Cortex of kidney (tissue), 1 donor: ENCODE measurements at places on chromosomes 7 and 10.

DNA sequence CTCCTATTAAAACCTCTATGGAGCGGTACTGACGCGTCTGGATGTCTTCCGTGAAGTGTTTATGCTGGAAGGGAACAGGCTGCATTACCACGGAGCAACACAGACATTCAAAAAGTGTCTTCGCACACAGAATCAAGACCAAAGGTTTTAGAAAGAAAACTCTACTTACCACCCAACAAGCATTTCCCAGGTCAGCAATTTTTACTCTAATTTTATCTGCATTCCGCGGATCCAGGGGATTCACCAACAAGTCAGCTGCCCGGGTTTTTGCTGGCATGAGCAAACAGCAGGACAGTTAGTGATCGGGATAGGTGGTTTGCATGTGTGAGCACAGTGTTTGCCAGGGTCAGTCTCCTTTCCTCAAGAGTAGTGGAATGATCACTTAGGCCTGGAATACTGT lies 118.8 kb downstream of the KMT2E start:
- no peak for DNase-seq

DNA sequence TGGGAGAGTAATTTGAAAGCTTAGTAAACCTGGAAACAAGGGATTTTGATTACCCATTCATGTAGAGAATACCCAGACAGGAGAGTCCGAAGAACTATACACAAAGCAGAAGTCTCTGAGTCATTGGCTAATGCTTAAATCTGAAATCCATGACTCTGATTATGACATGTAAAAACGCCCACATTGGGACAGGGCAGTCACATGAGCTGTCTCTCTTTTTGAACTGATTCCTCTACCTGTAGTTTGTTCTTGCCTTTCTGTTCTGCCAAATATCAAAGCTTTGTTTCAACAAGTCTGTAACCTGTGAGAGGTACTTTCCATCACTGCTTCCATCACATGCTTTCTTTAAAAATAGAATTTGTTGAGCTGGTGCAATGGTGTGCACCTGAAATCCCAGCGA lies 4.3 kb upstream of the GPNMB start:
- no peak for DNase-seq

- no peak for DNase-seq
Measured at GRCh38 chr7:79877874-79878465, 256.7 kb upstream of the GNAI1 start.

DNA sequence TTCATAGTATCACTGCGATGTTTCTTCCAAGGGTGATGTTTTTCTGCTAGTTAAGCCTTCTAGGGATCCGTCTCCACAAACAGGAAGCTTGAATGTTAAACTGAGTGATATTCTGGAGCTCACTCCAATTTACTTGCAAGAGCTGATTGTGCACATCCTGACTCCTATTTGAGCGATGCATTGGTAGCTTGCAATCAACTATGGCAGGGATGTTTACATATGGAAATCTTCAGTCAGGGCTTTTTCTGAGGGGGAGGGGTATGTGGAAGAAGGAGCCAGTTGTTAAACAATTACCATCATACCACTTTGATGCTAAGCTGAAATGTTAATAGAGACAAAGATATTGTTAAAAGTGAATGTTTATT lies 43.2 kb upstream of the NXPH1 start:
- DNase-seq, result no peak

DNA sequence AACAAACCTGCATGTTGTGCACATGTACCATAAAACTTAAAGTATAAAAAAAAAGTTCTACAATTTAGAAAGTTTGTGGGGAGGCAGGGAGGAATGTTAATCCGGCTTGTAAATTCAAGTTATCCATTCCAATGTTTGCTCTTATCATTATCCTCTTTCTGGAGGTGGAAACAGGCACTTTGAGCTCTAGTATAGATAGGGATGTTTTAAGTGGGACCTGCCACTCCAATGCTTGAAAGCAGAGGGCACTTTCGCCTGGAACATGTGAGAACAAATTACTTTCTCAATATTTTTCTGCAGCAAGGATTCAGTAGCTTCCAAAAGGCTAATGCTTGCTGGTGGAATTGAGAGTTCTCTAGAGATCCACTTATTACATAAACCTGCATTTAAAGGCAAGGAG lies 45.6 kb downstream of the FEZF1 start:
- DNase-seq, result no peak

GRCh38 chr7:122790591-122790990 lies 87.9 kb upstream of the RNF148 start:
- no peak for DNase-seq

DNA sequence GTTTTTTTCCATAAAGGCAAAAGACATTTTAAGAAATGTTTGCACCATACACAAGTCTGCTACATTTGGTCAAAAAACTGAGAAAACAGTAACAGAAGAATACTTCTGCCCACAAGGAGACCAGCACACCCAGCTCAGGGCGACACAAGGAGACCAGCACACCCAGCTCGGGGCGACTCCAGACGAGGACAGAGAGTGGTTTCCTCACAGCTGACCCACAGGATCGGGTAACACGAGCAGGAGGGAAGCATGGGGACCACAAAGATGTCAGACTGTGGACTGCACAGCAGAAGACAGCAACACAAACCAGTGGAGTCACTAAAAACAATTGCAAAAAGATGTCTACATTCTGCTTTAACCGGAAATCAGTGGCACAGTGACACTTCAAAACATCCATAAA lies 237.6 kb downstream of the DIP2C start:
- no peak for DNase-seq

DNA sequence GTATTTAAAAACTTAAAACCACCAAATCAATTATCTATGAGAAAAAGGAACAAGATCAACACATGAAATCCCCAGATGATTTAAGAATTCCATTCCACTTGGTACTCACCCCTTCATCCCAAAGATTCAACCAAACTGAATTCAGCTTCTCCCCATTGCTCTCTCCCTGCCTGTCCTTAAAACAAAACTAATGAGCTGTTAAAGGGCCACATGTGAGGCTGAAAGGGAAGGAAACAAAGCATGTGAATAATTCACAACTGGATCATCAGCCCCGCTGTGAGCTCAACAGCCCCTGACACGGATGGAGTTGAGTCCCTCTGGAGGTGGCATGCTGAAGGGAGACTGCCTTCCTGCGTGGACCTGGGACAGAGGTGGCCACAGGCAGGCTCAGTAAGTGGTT lies 32.9 kb downstream of the VOPP1 start:
- no peak for DNase-seq

- no peak for DNase-seq
Measured at GRCh38 chr10:130748409-130749057, 563.0 kb downstream of the TCERG1L start.

- no peak for DNase-seq
Measured at GRCh38 chr10:28256776-28257175, 46.1 kb downstream of the MPP7 start.

- DNase-seq, result no peak
Measured at GRCh38 chr10:73910764-73911552, at the start of gene PLAU. PLAU (plus strand) TSS chr10:73911132; CDS start chr10:73911556, 424 bp downstream.

GRCh38 chr7:36034020-36034419 lies 119.0 kb upstream of the EEPD1 start:
- DNase-seq, result no peak

DNA sequence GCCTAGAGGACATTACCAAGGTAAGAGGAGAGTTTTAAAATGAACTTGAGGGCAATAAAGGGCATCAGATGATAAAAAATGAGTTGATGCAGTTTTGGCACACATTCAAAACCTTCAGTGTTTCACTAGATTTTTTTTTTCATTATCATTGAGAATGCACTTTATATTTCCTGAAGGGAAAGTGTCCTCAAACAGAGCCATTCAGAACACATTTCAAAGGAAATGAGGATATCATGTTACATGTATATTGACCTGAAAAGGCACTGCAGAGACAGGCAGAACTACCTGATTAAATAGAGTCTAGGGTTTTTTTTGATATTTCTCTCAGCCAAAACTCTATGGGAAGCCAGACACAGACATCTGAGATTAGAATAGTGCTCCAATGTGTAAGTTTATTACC lies 454.0 kb downstream of the NEBL start:
- DNase-seq, result no peak

- DNase-seq, result no peak
Measured at GRCh38 chr7:31933481-31933880, 136.7 kb downstream of the PDE1C start.

GRCh38 chr10:8065651-8066050 lies 11.2 kb downstream of the GATA3 start:
- no peak for DNase-seq

DNA sequence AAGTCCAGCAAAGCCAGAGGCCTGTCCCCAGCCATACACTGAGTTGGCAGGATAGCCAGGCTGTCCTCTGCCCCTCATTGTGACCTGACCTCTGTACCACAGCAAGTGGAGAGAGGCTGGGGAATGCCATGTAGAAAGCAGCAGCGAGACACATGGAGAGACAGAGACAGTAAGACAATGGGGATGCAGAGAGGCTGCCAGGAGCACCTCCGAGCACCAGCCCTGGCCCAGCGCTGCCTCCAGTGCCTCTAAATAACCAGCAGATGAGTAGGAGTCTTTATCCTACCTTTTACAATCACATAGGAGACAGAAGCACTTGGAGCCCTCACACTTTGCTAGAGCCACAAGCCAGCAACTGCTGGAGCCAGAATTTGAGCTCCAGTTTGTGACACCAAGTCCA lies 8.1 kb downstream of the GDF2 start:
- DNase-seq, result no peak

DNA sequence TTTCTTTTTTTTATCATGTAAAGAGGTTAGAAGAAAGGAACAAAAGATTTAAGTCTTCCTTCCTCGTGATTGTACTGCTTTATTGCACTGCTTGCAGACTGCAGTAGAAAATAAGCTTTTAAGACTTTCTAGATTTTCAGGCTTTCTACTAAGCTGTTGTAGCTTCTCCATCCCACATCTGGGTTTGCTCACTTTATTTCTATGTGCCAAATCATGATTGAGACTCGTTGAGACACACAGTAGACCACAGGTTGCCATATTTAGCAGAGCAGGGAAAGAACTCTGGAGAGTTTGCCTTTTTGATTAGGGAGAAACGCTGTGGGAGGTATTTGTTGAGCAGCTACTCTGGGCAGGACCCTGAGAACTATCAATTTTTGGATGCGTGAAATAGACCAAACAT lies 89.2 kb upstream of the BTBD16 start:
- no peak for DNase-seq

DNA sequence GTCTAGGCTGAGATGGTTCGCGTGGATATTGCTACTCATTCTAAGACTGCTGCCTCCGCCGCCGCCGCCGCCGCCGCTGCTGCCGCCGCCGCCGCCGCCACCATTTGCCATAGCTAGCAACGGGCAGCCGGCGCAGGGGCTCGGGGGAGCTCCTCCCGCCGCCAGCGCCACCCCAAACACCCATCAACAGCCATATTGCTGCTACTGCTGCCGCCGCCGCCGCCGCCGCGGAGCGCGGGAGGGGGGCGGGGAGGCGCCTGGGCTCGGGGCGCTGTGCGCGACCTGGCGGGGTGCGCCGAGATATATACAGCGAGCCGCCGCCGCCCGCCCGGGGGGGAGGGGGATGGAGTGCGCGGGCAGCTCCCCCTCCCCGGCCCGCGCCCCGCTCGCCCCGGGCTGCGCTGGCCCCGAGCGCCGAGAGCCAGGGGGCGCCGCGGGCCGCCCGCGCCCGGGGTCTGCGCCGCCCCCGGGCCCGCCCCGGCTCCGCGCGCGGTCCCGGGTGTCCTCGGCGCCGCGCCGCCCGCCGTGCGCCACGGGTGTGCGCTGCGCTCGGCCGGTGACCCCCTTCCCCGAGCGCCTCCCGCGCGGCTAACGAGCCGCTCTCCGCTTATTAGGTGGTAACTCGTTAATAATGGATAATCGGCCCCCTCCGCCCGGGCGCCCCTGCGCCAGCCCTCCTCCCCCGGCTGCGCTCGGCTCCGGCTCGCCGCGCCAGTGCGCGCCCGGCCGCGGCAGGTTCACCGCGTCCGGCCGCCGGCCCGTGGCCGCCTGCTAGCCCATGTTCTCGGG lies at the start of gene KCNMA1:
TSS of gene KCNMA1 (minus strand) at position 277 of the 789 bp plus-strand sequence.
- DNase-seq, result no peak

DNA sequence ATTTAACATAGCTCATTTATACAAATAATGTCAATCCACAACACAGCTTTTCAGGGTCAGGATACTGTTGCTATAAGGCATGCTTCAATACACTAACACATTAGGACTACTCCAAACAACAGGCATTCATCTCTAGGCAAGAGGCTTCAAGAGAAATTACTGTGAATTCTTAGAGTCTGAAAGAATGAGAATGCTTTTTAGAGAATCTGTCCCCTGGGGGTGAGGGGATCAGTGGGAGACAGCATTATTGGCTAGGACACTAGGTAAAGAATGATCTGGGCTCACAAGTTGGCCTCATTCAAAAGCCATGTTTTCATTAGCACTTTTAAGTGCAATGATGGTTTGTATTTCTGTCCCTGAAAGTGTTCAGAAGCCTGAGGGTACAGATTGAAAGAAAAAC lies 132.6 kb downstream of the SEMA3D start:
- DNase-seq, result no peak

DNA sequence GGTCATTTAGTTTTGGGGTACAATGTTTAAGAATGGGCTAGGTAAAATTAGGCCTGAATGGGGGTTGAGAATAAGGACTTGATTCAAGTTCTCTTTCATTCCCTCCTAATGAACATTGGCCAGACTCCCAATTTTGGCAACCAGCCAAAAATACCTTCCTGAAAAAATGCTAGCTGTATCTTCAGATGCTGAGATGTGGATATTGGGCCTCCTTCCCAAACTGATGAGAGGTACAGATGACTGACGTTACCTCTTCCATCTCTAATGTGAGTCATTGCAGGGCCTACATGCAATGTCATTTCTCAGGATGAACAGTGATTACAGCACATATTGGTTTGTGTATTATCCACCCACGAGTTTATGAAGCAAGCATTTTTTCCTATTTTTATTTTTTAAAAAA lies 151.6 kb downstream of the SND1 start:
- DNase-seq, result no peak

GRCh38 chr7:159109653-159110035 lies 35.0 kb downstream of the VIPR2 start:
- no peak for DNase-seq

- DNase-seq, result no peak
Measured at GRCh38 chr10:132748545-132749370, 37.2 kb downstream of the NKX6-2 start.

GRCh38 chr10:80477813-80478212 lies 23.7 kb downstream of the TSPAN14 start:
- no peak for DNase-seq

- no peak for DNase-seq
Measured at GRCh38 chr10:91598211-91598977, 34.5 kb downstream of the PPP1R3C start.

DNA sequence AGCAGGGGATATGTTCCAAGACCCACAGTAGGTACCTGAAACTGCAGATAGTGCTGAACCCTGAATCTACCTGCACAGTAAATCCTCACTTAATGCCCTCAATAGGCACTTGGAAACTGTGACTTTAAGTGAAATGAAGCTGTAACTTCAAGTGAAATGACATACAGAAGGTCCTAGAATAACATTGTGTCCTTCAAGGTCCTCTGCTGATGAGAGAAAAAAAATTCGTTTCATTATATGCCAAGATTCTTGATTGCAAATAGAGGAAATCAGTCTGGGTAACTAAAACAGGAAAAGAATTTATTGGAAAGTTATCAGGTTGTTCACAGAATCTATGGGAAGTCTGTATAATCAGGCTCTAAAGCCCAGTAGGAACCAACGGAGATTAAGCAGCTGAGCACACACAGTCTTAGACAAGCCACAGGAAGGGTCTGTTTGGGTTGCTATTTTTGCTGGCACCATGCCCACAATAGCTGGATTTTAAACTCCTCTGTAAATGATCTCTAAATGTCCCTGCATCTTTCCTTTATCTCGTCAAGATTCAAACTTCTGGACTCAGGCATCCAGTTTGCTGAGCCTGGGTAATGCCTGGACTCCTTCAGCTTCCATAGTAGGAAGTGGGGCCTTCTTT lies 57.5 kb downstream of the EXOC4 start:
- no peak for DNase-seq
